Left ventricle myocardium superior (tissue), 1 donor: ENCODE measurements at places on chromosomes 2 and 18. TPM values are rescaled to one million over a fixed set of nuclear protein-coding genes. Genes with fewer than 3 reads are reported as not detected.

The TLX2 gene
- not detected for total RNA-seq

The FAHD2B gene
- total RNA-seq = 34.2 TPM

DNA sequence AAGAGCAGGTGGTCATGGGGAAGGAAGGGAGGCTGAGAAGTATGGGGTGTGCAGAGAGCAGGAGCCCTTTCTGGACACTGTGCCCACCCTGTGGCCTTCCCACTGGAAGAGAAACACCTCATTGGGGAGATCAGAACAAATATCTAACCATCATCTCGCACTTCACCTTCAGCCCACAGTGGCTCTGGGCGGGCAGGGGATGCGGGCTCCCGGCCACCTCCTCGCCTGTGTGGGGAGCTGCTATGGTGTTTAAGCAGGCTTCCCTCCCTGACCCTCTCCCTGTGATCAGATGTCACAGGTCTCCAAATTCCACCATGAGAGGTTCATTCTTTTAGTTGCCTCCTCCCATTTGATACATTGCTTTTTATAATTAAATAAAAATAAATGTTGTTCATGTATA is 5.0 kb downstream of the FBLN7 start:
- no peak for DNase-seq

- DNase-seq = no peak
These were observed 19.1 kb upstream of the SH3BP4 start for GRCh38 chr2:234932591-234933168.

GRCh38 chr18:76567835-76568445 is 72.9 kb upstream of the ZNF516 start:
- no peak for DNase-seq
